Nephron progenitor cell (in vitro differentiated cells): ENCODE measurements at places on chromosomes 5 and 9.
A peak's percentile ranks its signal among the peaks of the same experiment; 100 is the strongest.

DNA sequence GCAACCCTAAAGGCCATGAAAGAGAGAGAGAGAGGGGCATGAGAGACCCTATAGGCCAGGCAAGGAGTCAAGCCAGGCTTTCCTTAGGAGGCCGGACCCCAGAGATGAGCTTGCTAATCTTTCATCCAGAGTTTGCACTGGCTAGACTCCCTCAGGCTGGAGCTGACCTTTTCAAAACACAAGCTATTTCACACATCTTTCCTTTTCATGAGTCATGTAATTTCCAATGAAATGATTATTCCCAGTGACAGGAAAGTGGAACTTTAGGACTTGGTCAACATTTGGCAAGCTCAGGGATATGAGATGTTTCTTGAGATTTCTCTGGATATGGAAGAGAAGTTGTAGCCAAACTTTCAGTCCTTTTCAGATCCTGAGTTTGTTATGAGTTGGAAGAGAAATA, 117.7 kb downstream of the TARS1 start:
- DNase-seq = no peak

GRCh38 chr5:73908395-73908794, 282.4 kb downstream of the ARHGEF28 start:
- no peak for DNase-seq

DNA sequence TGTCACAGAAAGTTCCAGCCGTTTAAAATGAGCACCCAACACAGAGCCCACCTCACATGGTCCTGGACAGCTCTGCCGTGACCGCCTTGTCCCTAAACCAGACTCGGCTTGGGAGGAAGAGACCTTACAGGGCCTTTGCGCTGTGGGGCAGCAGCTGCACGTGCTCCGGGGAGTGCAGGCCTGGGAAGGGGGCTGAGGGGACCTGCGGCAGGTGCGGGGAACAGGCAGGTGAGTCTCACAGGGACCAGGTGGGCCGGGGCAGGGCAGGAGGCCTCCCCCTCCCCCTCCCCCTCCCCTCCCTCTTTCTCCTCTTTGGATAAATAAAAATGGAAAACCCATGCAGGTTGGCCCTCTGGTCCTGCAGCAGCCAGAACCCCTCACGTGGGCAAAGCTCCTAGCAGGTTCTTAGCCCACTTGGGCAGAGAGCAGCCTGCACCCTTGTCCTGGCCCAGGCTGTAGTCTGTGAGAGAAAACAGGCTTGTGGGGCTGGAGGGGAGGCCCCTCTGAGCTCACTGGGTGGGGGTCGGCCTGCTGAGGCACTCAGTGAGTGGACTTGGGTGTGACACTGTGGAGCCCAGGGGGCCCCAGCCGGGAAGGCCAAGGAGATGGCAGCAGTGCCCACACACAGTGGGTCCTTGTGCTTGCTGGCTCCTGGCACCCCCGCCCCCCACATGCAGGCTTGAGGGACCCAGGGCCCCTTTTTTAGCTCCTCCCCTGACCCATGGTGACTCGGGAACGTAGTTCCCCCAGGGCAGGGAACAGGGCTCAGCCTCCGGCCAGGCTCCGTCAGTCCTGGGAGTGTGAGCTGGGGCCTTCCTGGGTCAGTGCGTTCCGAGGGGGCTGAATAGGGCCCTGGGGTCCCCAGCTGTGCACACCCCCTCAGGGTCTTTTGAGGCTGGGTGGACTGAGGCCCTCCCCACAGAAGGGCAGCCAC, 40.0 kb upstream of the CACNA1B start:
- DNase-seq = no peak

- DNase-seq = no peak
Observed at GRCh38 chr5:167511276-167511675, 780.2 kb upstream of the WWC1 start.

DNA sequence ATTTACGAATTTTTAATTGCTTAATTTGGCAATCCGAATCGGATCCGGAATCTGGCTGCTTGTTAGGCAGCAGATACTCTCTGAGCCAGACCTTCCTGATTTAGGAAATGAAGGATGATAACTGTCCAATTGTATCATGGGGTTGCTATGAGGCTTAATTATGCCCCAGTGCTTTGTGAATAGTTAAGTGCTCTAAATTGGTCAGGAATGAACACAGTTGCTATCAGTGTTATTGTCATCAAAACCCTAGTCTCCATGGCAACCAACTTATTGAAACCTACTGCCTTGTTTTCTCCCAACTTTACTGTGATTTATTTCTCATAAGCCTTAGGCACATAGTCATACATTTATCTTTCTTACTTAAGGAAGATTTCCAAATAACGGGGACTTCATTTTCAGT, 47.9 kb downstream of the MAMDC2 start:
- DNase-seq = no peak

DNA sequence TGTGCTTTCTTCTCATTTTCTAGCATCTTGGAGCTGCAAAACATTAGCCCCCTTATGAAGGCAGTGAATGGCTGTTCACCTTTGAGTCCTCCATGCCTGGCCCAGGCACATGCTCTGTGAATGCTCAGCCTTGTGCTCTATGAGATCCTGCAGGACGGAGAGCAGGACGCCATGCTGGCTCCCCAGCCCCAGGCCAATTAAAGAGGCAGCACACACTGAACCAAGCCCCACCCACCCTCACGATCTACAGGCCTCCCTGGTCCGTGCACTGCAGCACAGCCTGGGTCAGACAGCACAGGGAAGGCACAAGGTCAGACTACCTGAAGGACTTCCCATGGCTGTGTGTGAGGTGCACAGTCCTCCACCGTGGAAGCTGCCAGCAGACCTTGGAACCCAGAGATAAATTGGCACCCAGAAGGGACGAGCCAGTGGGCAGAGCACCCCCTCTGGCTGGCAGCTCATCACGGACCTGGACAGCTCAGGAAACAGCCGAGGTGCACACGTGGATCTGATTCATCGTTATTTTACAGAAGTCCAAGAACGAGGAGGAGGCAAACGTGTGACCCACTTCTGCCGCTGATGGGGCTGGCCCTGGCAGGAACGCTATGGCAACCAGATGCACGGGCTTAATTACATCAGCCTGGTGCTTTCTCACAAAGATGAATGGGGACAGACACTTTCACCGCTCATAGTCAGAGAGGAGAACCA, 59.5 kb downstream of the OLFM1 start:
- no peak for DNase-seq

DNA sequence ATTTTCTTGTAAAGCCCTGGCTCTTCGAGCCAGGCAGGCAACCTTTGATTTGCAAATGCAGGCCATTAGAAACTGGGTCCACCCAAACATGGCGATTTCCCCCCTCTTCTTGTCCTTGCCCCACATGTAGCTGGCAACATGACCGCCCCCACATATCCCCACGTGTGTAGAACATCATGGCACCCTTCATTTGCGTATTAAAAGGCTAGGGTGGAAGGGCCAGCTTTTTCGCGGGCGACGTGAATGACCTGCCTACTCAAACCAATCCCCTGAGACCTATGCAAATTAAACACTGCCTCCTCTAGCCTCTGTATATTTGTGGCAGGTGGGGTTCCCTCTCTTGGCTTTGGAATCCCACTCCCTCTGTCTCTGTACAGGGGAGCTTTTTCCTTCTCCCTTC, 107.0 kb upstream of the CLINT1 start:
- no peak for DNase-seq

- no peak for DNase-seq
Observed at GRCh38 chr5:23302438-23302837, 205.0 kb upstream of the PRDM9 start.

DNA sequence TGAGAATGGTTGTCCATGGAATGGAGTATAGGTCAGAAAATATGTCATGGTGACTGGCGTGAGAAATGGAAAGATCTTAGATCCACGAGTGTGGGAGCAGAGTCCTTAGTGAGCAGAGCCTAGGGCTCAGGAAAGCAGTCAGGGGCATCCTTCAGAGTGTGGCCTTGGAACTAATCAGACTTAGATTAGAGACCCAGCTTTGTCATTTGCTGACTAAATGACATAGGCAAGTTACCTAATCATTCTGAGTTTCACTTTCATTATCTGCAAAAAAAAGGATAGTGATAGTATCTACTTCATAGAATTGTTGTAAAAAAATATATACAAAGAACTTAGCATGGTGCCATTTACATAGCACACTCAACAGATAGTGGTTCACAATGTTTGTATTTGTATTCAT, 24.3 kb upstream of the SLIT3 start:
- no peak for DNase-seq

- DNase-seq = peak; percentile 52
Observed at GRCh38 chr9:136546697-136547501, 1.1 kb upstream of the NOTCH1 start.

DNA sequence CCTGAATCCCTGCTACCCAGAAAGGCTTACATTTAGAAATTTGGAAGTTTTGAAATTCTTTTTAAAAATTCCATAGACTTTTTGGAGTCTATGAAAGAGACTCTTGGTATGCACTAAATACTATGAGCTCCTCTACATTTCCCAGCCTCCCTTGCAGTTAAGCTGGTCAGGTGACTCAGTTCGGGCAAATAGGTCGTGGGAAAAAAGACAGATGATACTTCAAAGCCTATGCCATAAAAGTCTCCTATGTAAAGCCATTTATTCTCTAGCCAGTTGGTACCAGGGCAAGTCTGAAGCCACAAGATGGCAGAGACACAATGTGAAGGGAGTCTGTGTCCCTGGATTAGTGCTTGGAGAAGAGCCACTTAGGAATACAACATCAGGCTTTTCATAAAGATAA, 101.8 kb downstream of the BOD1 start:
- no peak for DNase-seq

DNA sequence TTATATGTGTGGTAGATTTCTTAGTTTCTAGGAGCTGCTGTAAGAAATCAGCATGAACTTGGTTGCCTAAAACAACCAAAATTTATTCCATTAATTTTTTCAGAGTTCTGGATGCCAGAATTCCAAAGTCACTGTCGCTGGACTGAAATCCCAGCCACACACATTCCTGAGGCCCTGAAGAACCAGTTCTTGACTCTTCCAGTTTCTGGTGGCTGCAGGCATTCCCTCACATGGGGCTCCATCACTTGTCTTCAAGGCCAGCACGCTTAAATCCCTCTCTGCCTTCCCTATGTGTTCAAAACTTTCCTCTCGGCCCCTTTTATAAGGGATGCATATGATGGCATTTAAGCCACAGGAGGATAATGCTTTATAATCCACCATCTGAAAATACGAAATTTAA, 1237.5 kb upstream of the CDH9 start:
- no peak for DNase-seq

DNA sequence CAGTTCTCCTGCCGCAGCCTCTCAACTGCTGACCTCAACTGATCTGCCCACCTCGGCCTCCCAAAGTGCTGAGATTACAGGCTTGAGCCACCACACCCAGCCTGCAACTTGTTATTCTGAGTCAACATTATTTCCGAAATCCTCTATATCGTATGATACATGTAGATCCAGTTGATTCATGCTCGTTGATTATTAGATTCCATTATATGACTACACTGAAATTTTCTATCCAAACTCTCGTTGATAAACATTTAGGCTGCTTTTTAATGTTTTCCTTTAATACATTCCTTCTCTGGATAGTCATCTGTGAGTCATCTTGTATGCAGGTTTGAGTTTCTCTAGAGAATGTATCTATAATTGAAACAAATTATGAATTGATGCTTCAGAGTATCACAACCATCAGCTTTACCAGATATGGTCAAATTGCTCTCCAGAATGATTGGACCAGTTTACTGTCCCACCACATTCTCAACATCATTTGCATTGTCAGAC, 4.1 kb downstream of the CDK7 start:
- no peak for DNase-seq

DNA sequence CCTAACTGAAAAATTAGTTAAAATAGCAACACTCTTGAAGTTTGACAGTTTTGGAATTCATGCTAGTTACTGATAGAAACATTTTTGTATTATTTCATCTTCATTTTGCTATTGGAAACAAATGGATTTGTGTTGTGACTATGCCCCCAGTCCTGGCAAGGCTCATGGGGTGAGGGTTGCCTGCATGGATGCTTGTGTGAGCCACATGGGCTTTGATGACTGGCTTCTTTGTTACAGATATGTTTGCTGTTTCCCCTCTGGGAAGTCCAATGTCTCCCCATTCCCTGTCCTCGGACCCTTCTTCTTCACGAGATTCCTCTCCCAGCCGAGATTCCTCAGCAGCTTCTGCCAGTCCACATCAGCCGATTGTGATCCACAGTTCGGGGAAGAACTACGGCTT, 44.2 kb downstream of the CD180 start:
- no peak for DNase-seq

- DNase-seq = no peak
Observed at GRCh38 chr9:15972760-15973159, 419.9 kb downstream of the CCDC171 start.

- no peak for DNase-seq
Observed at GRCh38 chr5:78843436-78843835, 141.7 kb downstream of the ARSB start.

GRCh38 chr5:9390113-9390512, 155.8 kb downstream of the SEMA5A start:
- no peak for DNase-seq

DNA sequence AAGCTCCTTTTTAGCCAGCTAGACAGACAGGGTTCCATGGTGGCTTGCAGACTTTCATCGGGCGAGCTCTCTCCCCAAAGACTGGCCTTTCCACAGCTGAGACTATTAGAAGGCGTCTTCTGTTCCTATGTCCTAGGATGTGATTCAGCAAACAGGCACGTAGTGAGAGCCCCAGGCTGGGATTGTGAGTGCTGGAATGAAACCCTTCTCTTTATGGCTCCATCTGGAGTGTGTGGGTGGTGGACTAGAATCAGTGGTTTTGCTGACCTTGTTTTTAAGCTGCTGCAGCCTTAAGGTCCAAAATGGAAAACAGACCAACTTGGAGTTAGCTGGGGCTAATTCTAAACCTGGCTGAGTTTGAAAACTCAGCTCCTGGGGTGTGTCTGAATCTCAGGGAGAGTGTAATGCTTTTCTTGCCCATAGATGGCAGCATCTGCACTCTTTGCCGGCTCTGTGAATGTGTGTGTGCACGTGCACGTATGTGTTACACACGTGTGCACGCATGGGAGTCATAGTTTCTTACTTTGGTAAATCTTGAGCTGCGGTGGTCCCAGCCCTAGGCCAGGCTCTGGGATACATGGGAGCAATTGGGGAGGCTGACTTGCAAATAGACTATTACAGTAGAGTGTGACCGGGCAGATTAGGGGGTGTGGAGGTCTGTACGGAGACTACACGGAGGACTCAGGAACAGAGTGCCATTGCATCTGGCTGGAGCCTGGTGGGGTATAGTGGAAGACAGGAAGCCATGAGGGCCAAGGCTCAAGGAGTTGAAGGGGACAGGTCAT, 10.7 kb downstream of the GSN start:
- peak; percentile 47 for DNase-seq

GRCh38 chr9:25048098-25048724, 502.5 kb upstream of the IZUMO3 start:
- no peak for DNase-seq

GRCh38 chr9:15843316-15843715, 290.5 kb downstream of the CCDC171 start:
- no peak for DNase-seq

GRCh38 chr5:28808967-28809810, 1770.8 kb upstream of the CDH9 start:
- no peak for DNase-seq
